ENCODE measurements at places on chromosomes 11 and 22.

DNA sequence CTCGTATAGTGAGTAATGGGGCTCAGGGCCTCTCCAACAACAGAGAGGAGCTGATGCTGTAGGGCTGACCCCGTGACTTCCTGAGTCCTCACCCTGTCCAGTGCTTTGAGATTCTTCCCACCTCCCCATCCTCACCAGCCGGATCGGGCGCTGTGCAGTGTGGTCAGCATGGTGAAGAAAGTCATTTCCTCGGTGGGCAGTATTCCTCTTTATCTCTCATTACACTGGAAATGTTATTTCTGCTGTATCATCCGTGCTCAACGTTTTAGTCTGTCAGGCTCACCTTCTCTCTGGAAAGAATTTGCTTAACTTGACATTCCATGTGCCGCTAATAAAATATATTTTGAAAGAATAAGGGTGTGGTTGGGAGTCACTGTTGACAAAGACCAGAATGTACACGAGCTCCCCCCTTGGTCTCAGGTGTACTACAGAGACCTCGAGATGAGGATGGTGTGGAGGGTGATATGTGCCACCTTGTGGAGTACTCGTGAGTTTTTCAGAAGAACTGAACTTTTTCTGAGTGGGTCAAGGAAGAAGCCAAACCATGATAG lies 25.7 kb upstream of the SCGB1A1 start:
- no peak for DNase-seq

DNA sequence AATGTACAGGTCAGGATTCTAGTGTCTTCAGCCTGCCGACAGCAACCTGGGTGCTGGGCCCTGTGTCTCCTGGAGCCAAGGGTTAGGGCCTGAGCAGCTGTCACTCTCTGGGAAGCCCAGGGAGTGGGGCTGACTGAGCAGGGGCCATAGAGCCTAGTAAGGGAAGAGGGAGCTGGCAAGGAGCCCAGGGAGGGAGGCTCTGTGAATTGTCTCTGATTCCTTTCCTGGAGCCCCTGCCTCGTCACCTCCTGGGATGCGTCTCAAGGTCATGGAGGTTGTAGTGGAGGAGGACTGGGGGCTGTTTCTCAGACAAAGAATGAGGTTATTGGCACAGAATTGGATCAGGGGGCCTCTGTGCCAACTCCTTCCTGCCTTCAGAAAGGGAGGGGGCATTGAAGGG lies 11.8 kb downstream of the SOX10 start:
- DNase-seq: no peak

GRCh38 chr11:43504316-43504950 lies 145.7 kb downstream of the TTC17 start:
- DNase-seq: no peak

DNA sequence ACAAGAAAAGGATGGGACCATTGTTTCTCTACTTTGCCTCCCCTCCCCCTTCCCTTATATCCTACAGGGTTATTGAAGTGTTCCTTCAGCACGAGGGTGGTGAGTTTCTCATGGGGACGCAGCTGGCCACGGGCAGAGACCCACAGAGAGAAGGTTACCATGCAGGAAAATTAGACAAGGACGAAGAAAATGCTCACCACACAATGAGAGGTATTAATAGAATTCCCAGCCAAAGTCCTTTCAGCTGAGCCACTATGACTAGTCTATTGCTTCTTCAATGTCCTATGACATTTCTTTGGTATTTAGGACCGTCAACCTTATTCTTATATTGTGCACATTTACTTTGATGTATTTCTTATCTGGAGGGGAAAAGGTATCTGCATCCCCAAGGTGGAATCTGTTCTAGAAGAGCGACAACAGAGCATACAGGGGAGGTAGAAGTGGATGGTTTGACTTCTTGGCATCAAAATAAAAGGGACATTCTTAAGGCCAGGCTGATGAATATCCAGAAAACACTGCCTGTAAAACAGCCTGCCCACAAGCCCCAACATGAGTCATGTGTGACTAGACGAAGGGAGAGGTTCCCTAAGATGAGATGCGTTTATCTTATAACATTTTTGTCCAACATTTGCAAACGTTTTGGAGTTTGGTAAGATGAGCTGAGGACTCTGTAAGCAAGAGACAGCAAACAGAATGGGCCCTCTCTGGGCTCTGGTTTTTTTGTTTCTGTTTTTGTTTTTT lies 209.8 kb upstream of the NARS2 start:
- no peak for DNase-seq

GRCh38 chr11:62602141-62603071 lies 741 bp upstream of the MTA2 start:
- no peak for DNase-seq

GRCh38 chr11:16117989-16118756 lies 238.2 kb downstream of the SOX6 start:
- DNase-seq: no peak

GRCh38 chr11:121886005-121886734 lies 229.8 kb downstream of the BLID start:
- DNase-seq: no peak

DNA sequence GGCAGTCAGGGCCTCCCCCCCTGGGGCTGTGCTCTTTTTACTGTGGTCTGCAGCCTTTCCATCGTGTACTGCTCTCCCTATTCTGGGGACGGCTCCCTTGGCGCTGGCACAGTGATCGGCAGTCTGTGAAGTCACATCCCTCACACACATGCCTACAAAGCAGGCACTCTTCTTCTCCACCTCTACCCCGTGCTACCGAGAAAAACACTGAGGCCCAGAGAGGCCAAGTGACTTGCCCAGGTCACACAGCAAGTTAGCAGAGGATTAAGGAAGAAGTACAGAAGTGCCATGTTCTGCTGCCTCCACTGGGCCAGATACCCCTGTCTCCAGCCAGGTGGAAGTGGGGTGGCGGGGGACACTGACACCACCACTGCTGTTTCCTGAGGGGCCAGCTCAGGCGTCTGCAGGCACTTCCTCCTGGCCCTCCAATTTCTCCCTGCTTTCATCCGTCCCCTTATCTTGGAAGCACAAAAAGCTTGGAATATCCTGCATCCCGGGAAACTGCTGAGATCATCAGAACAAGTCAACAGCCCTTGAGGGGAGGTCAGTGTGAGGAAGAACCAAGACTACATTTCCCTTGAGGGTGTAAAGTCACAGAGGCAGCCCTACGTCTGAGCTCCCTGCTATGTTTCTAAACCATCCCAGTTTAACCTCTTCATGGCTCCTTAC lies 30.2 kb upstream of the KLHL35 start:
- no peak for DNase-seq

DNA sequence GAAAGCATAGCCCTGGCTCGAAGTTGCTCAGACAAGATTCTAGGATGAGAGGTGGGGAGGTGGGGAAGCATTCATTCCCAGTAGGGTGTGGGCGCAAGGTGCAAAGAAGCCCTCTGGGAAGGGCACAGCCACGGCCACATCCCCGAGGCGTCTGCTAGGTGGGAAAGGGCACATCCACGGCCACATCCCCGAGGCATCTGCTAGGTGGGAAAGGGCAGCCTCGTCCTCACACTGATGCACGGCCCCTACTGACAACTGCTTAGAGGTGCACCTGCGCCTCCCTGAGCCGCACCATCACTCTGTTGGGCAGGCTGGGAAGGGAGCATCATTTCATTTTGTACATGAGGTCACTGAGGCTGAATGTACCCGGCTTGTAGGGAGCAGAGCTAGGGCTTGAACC lies 94.6 kb upstream of the PITPNB start:
- no peak for DNase-seq

- no peak for DNase-seq
These were observed 1.1 kb upstream of the NECTIN1 start for GRCh38 chr11:119729951-119730613.

DNA sequence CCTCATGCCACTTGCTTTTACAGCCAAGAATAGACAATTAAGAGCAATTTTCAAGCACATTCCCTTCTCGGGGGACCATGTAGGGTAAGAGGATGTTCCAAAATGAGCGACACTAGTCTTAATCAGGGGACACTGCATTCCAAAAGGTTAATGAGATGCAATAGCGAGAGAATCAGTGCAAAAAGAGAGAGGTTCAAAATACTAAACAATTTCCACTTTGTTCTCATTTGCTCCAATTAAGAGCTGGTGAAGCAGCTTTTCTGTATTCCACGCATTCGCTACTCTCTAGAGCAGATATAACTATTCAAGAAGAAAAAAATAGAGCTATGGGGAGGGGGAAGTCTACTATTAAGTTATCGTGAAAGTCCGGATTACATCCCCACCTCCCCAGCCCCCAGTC lies 811 bp downstream of the LRRC4C start:
- DNase-seq: no peak

- no peak for DNase-seq
These were observed 27.6 kb downstream of the RIBC2 start for GRCh38 chr22:45441138-45441537.

DNA sequence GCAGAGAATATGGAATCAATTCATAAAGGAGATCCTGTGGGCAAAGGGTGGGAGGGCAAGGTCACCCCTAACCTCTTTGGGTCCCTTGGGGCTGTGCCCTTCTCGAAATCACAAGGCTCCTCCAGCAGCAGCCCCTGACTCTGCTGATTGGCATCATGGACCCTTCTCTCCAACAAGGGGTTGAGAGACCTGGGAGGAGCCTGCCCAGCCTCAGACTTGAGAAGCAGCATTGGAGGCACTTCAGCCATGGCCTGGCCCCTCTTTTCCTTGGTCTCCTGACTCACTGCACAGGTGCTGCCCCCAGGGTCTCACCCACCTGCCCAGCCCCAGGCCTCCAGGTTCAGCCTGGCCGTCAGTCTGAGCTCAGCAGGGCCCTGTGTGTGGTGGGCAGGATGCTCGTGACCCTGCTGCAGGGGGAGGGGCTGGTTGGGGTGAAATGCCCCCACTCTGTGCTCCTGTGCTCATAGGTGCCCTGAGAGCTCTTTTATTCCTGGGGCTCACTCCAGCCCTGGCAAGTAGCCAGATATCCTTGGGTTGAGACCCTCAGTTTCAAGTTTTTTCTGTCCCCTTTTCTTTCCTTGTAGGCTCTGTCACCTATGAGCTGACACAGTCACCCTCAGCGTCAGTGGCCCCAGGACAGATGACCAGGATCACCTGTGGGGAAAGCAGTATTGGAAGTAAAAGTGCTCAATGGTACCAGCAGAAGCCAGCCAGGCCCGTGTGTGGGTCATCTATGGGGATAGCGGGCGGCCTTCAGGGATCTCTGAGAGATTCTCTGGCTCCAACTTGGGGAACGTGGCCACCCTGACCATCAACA lies 110.8 kb downstream of the GGTLC2 start:
- DNase-seq: no peak

DNA sequence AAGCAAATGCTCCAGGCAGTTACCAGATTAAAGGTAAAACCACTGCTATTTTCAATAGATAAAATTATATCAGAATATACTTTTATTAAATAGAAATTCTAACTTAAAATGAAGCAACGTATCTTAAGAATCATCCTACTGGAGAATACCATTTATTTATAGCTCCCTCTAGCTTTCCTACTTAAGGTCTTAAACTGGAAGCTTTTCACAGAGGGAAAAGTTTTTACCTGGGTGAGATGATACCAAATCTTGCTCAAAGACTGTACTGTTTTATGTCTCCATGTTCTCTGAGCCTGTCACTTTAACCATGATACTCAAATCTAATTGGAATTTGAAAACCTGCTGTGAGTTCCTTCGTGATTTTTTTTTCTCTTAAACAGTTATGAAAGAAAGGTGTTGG lies 291.8 kb downstream of the AASDHPPT start:
- no peak for DNase-seq

DNA sequence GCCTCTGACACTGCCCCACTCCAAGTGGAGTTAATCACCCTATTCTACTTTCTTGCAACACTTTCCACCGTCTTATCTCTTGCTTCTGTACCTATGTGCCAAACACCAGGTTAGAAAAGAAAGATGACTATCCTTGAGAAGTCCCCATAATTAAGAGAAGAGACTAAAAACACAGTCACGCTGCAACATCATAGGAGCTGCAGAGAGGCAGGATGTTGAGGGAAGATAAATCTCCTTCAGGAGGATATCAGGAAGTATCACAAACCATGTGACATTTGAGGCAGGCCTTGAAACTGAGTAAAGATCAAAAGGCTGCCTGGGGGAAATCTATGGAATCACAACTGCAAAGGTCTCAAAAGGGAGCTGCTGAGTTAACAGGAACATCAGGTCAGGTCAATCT lies 24.8 kb downstream of the GAB2 start:
- DNase-seq: no peak

DNA sequence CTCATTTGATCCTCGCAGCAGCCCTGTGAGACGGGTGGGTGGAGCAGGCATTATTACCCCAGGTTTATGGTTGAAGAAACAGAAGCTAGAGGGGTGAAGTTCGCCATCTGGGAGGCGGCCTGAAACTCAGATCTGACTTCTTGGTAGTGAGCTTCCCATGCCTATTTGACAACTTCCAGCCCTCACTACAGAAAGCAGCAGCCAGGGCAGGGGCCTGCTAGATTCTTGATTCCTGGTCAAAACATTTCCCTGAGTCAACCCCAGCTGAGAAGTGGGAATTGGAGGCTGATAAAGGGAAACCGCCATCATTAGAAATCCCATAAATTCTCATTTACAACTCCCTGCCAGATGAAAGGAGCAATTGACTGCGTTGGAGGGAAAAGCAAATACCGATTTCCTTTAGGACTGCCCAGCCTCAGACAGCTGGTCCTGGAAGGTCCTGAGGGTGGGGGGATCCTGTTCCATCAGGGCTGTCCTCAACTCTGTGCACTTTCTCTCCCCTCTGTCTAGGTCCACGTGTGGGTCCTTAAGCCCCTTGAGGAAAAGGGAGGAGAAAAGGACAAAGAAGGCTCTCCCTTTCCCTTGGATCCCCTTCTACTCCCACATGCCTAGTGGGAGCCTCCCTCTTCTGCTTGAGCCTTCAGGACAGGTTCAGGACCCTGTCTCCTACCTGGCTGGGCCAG lies 10.2 kb upstream of the NECTIN1 start:
- DNase-seq: no peak

DNA sequence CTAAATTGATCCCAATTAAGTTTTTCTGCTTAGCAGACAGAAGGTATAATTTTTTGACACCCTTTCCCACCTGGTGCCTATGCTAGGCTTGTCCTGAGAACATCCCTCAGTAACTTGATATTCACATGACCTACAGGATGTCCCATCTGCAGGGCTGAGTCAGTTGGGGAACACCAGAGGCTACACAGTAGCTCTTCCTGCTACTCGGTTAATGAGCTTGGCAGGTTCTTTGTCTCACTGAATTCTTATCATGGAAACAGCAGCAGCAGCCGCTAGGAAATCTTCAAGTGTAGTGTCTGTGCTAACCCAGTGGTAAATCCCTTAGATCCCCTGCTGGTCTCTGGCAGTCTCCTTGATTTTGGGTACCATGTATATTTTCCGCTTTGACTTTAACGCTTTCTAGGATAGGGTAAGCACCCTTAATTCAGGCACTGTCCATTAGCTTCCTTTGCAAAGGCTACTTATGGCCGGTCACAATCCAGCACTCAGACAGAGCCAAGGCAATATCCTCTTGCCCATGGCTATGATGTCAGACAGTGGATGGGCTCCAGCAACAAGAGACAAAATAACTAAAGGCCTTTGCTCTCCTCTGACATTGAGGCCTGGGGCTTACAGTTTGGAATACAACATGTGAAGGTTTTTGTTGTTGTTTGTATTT lies 8.5 kb downstream of the MRPL16 start:
- DNase-seq: no peak

GRCh38 chr11:72114570-72114969 lies 2.1 kb upstream of the ANAPC15 start:
- DNase-seq: no peak

- peak; percentile 12 for DNase-seq
These were observed 6.7 kb upstream of the CCDC90B start for GRCh38 chr11:83292709-83293456.

All from activated gamma-delta T cell treated with anti-CD3 and anti-CD28 coated beads, Interleukin-2, amount 50 U/mL, for 16 hours (primary cell).